ENCODE measurements at places on chromosomes 7 and 10.

DNA sequence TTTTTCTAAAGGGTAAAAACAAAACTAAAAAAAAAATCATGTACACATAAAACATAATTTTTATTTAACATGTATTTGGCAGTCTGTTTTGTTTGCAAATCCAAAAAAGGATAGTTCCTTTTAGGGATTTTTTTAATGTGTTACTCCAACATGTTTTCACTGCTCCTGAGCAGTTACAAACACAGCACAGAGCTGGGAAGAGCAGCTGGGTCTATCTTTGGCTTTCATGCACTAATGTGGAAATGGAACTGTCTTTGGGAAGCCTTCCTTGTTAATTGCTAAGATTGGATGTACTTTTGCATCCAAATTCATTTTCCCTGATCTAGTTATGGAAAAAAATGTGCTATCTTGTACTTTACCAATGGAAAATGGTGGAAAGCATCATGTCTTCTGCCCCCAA, 1035.1 kb downstream of the CNTNAP2 start:
- H3K4me1 ChIP-seq, result no peaks in the 10 kb centered on the region
- H3K27me3 ChIP-seq, result no peaks in the 10 kb centered on the region
- no peak overlapping the region for H3K4me3 ChIP-seq
- no peak for DNase-seq

GRCh38 chr10:102414749-102415148, 3.8 kb downstream of the PSD start:
- H3K4me1 ChIP-seq, result peaks cover 27% of the 10 kb centered on the region
- no peak overlapping the region for H3K4me3 ChIP-seq
- no peak for DNase-seq
- H3K36me3 ChIP-seq, result peaks cover 16% of the 10 kb centered on the region

GRCh38 chr7:30411897-30412296, 66.7 kb downstream of the NOD1 start:
- H3K27me3 ChIP-seq, result no peaks in the 10 kb centered on the region
- no peak for DNase-seq
- H3K4me3 ChIP-seq, result peak overlapping the region; percentile 42
- peaks cover 37% of the 10 kb centered on the region for H3K4me1 ChIP-seq

- peaks cover 7% of the 10 kb centered on the region for H3K4me1 ChIP-seq
- H3K27me3 ChIP-seq, result peaks cover 23% of the 10 kb centered on the region
- H3K4me3 ChIP-seq, result no peak overlapping the region
- no peak for DNase-seq
- no peaks in the 10 kb centered on the region for H3K36me3 ChIP-seq
- H3K27ac ChIP-seq, result no peak overlapping the region
Measured at GRCh38 chr7:2468227-2468626, 8.0 kb downstream of the GRIFIN start.

GRCh38 chr7:22823142-22823497, 471 bp upstream of the TOMM7 start:
- peaks cover 8% of the 10 kb centered on the region for H3K27me3 ChIP-seq
- H3K27ac ChIP-seq, result peak overlapping the region; percentile 99
- H3K4me1 ChIP-seq, result peaks cover 45% of the 10 kb centered on the region
